Left kidney (tissue), 8 donors: ENCODE measurements at places on chromosomes 7 and 10. TPM values are rescaled to one million over a fixed set of nuclear protein-coding genes. Genes with fewer than 3 reads are reported as not detected.
A peak's percentile ranks its signal among the peaks of the same experiment; 100 is the strongest.

DNA sequence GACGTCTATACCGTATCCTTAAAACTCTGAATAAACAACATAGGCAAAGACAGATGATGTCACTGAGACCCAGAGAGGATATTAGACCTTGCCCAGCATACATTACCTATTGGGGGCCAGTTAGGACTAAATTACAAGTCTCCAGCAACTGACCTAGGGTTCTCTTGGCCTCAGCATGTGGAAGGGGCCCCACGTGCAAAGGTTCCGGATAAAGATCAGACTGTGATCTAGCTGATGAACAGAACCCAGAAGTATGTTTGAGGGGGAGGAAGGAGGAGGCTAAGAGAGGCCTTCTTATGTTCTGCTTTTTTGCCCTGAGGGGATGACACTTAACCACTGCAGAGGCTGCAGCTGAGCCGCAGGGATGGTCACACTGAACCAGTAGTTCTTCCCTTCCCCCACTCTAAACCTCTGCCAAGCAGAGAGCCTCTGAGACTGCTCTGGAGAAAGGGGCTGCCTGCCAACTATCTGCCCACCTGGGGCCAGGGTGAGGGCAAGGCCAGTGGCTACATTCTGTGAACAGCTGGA is 24.0 kb upstream of the KMT2C start:
- peak; percentile 29 for DNase-seq

DNA sequence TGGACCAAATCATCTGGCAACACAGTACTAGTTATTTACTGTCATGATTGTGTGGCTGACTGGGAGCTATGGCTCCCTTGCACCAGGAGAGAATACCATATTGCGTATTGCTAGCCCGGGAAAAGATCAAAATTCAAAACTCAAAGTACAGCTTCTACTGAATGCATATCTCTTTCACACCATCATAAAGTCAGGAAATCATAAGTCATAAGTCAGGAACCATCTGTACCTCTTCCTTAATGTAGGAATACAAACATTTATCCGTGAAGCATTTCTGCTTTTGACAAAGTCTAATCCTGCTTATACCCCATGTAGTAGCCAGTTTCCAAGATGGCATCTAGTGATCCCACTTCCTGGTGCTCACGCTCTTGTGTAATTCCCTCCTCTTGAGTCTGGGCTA is 2.2 kb upstream of the CREB3L2 start:
- no peak for DNase-seq

DNA sequence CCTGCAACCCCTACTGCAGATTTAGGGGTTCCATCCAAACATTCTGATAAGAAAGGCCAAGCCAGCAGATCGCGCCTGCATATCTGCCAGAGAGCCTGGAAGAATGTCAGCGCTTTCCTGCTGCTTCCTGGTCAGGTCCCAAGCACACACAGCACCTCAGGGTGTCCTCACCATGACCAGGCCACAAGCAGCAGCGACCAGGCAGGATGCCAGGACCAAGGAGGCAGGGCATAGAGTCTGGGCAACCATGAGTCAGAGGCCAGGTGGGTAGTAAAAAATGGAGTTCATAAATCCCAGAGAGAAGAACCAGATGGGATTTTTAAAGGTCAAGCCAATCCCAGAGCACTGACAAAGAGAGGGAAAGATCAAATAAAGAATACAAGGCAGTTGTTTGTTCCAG is 5.5 kb upstream of the FAM131B start:
- no peak for DNase-seq

GRCh38 chr10:121927318-121927840 is 452 bp downstream of the ATE1 start:
- DNase-seq = peak; percentile 49

GRCh38 chr10:101816913-101817336 is 1.3 kb downstream of the OGA start:
- DNase-seq = no peak

DNA sequence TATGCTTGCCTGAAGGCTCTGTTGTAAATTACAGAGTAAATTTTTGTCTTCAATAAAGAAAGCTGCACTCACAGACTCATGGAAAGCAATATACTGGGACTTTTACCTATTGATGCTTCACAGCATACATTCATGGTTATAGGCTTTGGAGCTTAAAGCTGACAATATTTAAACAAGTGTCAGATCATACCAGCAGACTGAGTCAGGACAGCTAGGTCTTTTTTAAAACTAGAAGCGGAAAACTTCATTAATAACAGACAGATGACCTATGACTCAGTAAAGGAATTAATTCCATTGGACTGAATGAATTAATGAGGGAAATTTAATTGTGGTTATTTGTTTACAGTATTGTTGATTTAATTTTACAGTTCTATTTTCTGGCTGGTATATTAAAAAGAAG is 165.8 kb upstream of the DGKB start:
- no peak for DNase-seq

DNA sequence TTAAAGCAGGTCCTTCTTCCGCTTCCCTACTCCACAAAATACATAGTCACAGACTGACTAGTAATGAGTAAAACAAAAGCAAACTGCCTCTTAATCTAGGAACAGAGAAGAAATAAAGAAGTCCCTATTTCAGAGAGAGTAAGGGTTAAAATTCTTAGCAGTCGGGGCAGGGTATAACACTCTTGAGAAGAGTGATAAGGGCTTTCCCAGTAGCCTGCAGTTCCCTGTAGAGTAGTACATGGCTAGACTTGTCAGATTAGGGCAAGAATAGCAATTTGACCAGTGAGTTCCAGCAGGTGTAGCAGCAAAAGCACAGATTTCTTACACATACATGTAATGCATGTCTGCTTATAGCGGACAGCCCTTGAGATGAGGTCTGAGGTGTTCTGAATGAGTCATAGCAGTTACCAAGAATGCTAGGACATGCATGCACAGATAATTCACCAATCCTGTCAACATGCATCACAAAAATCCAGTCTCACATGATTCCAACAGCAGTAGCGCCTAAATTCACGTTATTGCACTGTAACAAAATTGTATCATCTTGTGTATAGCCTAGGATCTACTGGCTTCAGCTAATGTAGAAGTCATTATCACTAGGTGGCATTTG is 40.7 kb downstream of the BTRC start:
- DNase-seq = no peak

GRCh38 chr10:88385601-88386203 is 197.4 kb downstream of the RNLS start:
- peak; percentile 27 for DNase-seq

DNA sequence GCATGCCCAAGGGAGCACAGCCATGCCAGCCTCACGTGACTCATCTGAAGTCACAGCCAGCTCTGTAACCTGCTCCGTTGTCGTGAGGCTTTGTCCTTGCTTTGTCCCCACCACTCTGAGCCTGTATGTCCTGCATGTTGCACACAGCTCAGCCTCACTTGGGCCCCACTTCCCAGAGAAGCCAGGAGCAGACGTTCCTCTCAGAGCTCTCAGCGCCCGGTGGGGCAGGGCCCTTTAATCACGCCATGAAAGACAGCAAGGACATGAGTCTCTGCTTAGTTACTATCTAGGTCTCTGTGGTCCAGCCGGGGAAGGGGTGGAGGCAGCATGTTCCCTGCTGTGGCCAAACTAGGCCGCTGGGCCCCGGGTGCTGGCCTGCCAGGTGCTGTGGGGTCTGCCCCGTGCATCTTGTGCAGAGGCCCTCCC is 127.4 kb upstream of the FAM20C start:
- DNase-seq = no peak

- no peak for DNase-seq
Measured at GRCh38 chr7:90483251-90483650, 13.8 kb downstream of the PTTG1IP2 start.

GRCh38 chr7:26526265-26526587 is 234.6 kb downstream of the SNX10 start:
- DNase-seq = no peak

ENTPD1 gene
- polyA plus RNA-seq = 23.1 TPM

C10orf62 gene
- 1.1 TPM for polyA plus RNA-seq

CPA4 gene
- 0.55 TPM for polyA plus RNA-seq
